ENCODE measurements at places on chromosomes 6 and 20.

DNA sequence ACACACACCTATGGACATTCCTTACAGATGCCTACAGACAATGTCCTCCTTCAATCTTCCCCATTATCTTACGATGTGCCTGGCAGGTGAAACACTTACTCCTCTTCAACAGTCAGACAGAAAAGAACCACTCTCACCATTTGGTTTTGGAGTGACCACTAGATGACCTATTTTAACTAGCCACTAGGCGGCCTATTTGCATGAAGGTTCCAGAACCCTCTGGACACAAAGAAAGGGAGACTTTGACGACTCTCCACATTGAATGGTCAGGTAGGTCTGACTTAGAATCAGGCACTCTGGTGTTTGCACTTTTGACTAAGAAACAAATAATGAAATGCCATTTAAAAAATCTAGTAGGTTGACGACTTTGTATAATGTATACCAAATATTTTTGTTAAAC, 42.0 kb downstream of the PNLDC1 start:
- DNase-seq = no peak

GRCh38 chr20:4484379-4484997, 237.2 kb upstream of the PRND start:
- DNase-seq = no peak

GRCh38 chr6:167047554-167047953, 48.4 kb downstream of the CEP43 start:
- no peak for DNase-seq

GRCh38 chr6:156988276-156989158, 211.3 kb downstream of the ARID1B start:
- no peak for DNase-seq

DNA sequence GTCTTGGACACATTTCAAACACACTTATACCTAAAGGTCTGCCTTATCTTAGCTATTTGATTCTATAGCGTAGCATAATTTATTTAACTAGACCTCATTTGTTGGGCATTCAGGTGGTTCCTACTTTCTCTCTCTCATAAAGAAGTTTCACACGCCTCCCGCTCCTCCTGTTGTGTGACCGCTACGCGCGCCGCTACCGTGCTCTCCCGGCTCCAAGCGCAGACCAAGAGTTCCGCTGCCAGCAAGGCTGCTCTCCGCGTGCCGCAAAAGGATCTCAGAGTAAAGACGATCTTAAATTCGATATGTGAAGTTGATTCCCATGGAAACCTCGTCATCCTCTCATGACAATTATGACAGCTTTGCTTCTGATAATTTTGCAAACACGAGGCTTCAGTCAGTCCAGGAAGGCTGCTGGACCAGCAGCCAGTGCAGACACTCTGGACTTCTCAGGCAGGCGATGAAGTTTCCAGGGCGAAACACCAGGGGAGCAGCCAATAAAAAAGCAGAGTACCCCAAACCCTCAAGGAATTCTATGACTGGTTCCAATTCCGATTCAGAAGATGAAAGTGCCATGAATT, 20.4 kb downstream of the PRSS16 start:
- DNase-seq = no peak

DNA sequence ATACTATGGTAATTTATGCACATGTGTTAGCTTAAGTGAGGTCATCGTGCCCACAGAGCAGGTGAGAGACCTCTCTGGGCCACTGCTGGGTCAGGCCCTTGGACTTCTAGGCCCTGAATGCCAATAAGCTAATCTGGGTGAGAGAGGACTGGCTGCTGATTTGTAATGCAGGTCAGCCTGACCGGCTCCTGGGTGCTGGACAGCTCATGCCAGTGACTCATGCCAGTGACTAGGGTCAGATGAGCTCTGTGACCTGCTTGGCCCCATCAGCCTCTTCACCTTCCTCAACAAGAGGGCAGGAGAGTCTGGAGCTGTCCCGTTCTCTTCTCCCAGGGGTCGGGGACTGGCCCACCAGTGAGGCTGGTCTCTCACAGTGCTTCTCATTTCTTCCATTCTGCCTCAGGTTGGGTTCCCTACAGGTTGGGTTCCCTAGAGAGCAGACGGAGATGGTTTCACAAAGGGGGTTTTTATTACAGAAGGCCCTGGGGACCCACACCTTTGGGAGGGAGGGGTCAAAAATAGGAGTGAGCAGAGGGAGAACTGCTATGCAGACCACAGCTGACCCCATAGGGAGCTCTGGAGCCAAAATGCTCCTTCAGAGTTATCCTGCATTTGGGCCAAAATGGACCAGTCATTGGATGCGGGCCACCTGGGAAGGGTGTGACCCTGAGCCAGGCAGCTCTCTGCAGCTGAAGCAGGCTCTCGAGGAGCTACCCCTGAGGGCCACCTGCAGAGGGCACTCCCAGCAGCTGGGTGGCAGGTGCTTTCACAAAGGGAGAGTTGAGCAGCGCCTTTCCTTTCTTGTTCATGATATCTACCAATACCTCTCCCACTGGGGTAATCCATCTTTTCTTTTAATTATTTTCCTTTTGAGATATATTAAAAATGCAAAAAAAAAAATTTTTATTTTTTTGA, 2.2 kb upstream of the OXT start:
- no peak for DNase-seq

- DNase-seq = no peak
Observed at GRCh38 chr20:54086507-54087039, 16.2 kb upstream of the BCAS1 start.

DNA sequence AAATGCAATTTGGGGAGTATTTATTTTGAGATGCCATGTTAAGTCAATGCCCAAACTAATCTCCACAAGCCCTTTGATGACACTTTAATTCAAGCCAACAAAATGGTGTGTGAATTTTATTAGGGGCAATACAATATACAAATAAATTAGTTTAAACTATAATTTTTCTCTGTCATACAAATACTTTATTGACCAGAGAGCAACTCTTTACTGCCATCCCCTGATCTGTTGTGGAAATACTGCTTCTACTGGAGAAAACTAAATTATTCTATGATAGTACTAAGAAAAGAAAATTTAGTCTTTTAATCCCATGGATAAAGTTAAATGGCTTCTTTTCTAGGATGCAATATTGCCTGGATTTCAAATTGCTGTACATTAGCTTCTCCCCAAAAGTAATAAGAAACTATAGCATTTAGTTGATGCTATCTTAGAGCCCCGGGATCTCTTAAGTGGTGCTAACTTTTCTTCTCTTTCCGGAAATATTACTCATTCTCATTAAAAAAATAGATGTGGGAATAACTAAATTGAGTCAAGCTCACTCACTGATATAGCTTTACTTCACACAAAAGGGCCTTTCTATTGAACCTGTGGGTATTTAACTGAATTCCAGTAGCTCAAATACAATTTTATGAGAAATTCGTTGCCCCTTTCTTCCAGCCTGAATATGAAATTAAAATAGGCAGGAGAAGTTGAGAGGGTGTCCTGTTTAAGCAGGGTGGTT, 49.2 kb downstream of the SMPDL3A start:
- DNase-seq = no peak

- no peak for DNase-seq
Observed at GRCh38 chr6:165800337-165800736, 137.3 kb upstream of the PDE10A start.

DNA sequence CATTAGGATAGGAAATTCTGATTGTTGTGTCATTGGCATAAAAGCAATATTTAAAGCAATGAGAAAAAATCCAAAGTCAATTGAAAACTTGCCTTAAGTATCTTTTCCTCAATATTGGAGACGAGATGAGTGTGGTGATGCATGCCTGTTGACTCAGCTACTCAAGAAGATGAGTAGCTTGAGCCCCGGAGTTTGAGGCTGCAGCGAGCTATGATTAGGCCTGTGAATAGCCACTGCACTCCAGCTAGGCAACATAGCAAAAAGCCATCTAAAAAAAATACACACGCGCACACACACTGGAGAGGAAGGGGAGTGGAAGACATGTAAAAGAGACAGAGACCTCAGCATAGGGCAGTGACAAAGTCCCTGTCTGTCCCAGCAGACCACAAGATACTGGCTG, 9.7 kb upstream of the MARCKS start:
- DNase-seq = no peak

DNA sequence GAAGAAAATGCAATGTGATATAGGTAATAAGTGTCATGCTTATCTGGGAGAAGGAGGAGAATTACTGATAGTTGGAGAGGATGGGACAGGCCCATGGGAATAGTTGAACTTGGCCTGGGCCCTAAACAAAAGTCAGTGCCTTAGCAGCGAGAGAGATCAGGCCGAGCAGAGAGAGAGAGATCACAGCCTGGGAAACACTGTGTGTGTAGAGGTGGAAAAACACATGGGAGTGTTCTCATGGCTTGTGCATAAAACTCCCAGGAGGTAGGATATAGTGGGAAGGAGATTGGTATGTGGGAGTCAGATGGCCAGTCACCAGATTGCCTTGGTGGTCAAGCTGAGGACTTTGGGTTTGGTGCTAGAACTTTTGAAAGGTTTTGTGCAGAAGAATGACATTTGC, 47.6 kb downstream of the FIG4 start:
- no peak for DNase-seq

DNA sequence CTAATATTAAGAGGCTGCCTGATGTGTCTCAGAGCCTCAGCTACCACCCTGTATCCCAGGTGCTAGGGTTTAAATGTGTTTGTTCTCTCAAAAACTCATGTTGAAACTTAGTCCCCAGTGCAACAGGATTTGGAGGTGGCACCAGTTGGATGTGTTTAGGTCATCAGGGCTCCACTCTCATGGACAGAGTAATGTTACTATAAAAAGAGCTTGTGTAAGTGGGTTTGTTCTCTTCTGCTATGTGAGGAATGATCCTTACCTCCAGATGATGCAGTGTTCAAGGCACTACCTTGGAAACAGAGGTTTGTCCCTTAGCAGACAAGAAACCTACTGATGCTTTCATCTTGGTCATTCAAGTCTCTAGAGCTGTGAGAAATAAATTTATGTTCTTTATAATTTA, 164.9 kb upstream of the EPHA7 start:
- DNase-seq = no peak

- no peak for DNase-seq
Observed at GRCh38 chr6:99287523-99287922, 62.0 kb downstream of the FAXC start.

GRCh38 chr6:43465948-43466347, 10.6 kb upstream of the DLK2 start:
- no peak for DNase-seq

DNA sequence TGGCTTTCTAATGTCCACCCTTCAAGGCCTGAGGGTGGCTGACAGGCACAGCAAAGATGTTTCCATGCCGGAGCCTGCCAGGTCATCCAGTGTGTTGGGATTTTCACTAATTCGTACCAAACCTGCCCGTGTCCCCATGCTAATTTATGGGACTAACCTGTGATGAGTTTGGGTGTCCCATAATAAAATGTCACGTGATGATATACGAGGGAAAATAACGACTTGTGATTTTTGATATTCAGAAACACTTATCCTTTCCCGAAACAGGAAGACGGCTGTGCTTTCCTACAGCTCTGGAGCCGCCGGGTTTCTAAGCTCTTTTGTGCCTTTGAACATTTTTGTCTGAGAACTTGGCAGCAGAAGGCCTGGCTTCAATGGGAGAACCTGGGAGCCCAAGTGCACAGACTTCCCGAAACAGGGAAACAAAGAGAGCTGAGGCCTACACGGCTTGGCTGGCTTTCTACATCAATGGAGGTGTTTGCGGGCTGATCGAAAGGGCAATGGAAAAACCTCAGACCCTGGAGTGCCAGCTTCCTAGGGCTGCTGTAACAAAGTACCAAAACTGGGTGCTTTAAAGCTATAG, 171.9 kb upstream of the JARID2 start:
- DNase-seq = no peak

GRCh38 chr6:85112540-85112939, 337.3 kb upstream of the NT5E start:
- DNase-seq = no peak

DNA sequence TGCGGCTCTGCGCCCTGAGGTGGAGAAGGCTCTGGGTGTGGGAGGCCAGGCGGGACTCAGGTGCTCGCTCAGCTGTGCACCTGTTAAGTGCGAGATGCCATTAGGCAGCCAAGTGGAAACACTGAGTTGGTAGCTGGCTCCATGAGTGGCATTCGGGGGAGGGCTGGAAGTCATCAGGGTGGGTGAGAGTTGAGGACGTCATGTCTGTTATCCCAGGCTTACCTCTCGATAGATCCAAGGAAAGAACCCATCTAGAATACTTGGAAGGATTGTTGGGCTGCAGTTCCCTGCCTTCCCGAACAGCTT, 41.3 kb downstream of the TAF8 start:
- no peak for DNase-seq

DNA sequence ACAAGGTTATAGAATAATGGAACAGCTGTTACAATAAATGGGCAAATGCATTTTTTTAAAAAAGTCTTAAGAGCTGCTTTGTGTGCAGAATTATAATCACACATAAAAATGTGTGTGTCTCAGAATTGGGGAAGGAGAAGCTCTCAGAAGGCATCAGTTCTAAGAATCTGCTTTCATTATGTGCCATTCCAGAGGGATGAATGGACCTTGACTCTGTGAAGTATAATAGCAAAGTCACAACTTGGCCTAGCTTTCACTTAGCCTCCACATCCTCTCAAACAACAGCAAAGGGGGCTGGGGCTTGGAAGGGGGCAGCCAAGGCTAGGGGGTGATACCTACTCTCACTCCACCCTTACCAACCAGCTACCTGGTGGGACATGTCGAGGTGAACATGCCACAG, 265.0 kb downstream of the CDC5L start:
- DNase-seq = no peak

DNA sequence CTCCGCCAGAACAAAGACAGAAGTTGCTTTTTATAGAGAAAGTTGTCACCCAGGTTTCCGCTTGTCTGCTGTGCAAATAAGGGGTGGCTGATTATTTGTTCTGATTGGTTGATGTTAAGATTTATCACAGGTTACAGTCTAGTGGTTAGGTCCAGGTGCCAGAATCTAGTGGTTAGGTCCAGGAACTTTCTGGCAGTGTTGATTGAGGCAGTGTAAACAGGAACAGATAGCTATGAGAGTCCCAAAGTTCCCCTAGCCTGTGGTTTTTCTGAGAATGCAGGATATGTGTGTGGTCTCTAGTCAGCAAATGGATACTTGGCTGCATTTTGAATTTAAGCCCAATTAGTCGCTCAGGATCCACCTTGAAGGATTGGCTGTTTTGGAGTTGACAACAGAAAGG, 148.0 kb downstream of the TMEM200A start:
- DNase-seq = peak; percentile 31

DNA sequence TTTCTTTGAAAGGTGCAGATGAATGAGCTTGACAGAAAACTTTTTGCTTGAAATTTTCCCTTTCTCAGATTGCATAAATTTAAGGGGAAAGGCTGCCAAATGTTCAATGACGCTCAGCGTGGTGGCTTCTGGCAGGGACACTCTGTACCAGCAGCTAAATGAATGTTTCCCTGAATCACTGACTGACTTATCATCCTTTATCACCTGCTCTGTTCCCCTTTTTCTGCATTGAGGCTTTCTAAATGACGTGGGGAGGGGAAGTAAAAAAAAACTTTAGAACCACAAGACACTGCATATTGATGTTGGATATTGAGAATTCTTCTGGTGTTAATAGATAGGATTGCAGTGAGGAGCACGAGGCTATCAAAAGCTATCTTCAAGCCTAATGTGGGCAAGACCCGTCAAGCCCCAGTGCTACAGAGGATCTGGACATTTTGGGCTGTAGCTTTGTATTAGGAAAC, 46.9 kb upstream of the ENPP5 start:
- DNase-seq = no peak

- no peak for DNase-seq
Observed at GRCh38 chr6:10426781-10427279, 12.0 kb upstream of the TFAP2A start.
